K562 (cell line): ENCODE measurements at places on chromosomes 11 and 22.

- DNase-seq = no peak
Measured at GRCh38 chr22:33747576-33748180, 172.6 kb downstream of the LARGE1 start.

DNA sequence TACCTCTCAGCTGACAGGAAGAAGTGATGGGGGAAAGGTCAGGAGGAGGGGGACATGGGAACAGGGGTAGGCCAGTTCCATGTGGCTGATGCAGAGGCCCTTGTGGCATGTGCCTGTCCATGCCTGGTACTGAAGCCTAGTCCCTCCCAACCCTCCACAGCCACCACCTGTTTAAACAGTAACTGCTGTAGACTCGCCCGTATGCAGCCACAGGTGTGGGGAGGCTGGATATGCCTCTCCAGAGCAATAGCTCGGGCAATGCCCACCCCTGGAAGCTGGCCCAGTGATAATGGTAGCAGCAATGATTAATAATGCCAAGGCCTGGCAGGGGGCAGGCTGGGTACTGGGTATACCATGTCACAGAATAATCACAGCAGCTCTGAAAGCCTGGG lies 2.3 kb downstream of the SMTN start:
- no peak for DNase-seq

DNA sequence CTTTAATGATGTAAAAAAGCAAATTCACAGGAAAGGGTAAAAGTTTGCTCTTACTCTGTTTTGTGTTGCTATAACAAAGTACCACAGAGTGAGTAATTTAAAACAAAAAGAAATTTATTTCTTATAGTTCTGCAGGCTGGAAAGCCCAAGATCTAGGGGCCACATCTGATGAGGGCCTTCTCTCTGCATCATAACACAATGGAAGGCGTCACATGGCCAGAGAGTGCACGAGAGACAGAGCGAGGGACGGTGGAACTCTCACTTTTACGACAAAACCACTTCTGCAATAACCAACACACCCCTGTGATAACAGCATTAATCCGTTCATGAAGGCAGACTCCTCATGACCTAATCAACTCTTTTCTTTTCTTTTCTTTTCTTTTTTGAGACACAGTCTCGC lies 31.1 kb downstream of the CD6 start:
- DNase-seq = no peak

DNA sequence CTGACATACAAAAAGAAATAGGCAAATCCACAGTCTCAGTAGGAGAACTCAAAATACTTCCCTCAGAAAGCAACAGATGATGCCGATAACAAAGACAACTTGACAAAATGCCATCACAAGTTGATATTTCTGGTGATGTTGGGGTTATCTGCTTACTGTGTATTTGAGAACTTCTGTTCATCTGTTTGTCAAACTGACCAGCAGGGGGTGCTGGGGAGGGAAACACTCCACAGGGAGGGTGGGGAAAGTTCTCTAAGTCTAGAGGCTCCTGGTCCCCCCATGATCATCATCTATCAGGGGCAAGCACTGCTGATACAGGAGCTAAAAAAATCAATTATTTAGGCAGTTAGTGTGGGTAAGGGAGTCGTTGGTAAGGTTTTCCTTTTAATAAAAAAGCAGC lies 19.2 kb downstream of the GLYATL1 start:
- peak; percentile 55 for DNase-seq

- DNase-seq = no peak
Measured at GRCh38 chr11:29214833-29215232, 802.0 kb downstream of the KCNA4 start.

DNA sequence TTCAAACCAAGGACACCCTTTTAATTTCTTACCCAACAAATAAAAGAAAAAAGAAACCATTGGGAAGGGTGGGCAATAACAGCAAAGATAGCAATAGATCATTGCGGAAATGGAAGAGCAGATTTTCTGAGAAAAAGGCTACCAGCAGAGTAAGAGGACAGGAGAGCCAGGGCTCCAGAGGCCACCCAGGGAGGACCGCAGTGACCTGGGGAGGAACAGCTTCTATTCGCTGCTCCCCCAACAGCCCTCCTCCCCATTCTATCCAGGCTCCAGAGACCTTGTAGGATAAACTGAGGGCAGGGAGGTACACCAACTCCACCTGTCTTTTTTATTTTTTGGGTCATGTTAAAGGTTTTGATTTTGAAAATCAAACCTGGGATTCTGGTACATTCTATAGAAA lies 59.8 kb downstream of the SYN3 start:
- no peak for DNase-seq

DNA sequence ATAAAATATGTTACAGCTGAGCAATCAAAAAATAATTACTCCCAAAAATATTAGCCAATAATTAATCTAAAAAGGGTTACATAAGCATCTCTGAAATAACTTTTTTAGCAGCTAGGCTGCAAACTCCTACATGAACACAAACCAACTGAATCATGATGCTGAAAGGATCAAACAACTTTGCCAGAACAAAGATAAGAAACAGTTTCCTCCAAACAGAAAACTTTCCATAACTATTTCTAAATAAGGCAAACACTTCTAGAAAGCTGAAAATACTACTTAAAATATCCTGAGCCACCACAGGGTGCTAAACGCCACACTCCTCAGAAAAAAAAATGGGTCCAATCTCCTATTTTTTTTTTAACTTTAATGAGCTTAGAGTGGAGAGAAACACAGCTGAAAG lies 68.6 kb upstream of the ARHGAP32 start:
- no peak for DNase-seq

GRCh38 chr22:33219648-33220384 lies 161.6 kb upstream of the SYN3 start:
- no peak for DNase-seq

DNA sequence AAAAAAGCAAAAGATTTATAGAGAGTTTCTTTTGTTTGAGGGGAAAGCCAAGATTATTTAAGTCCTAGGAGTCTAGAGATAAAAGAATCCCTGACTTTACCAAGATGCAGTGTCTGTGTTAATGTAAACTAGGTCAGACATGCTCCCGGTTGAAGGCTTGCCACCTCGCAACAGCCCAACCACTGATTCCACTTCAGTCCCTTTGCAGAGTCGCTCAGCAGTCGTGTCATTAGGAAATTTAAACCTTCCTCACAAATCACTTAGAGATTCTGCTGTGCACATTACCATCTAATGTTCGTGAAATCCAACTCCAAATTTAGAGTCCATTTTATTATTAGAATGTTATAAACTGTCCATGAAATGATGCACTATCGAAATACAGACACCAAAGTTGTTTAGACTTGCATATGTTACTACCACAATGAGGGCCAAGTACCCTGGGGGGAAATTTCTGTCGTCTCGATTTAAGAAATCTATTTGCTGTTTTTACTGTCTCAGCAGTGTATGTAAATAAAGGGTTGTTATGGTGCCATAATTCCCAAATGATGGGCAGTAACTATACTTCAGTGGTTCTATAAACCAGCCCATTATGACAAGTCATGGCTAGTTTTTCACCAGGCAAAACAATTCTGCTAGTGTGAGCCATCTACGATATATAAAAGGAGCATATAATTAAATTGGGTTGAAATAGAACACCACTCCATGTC lies 101.4 kb upstream of the MTNR1B start:
- DNase-seq = no peak

- DNase-seq = no peak
Measured at GRCh38 chr11:16448123-16448717, 91.9 kb upstream of the SOX6 start.

DNA sequence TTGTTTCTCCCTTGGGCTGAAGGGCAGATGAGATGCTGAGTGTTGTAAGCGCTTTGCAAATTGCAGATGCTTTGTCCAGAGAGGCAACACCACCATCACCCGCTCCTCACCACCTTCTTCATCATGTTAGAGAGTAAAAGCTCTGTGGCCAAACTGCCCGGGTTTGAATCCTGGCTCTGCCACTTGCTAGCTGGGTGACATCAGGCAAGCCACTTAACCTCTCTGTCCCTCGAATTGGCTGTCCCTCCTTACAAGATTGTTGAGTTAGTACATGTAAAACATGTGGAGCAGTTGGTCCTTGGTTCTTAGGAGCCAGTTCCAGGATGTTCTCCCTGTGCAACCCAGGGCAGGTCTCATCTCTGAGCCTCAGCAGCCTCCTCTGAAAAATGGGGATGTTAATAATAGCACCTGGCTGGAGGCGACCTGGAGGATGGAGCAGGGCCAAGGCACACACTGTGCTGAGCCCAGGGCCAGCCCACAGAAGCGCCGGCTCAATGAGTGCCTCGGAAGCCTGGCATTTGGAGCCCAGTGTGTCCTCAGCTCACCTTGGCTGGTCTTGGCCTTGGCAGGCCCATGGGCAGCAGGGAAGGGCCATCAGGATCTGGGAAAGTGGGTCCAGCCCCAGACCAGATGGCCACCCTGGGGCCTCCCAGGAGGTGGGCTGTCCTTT lies 10.5 kb downstream of the C11orf86 start:
- DNase-seq = no peak

DNA sequence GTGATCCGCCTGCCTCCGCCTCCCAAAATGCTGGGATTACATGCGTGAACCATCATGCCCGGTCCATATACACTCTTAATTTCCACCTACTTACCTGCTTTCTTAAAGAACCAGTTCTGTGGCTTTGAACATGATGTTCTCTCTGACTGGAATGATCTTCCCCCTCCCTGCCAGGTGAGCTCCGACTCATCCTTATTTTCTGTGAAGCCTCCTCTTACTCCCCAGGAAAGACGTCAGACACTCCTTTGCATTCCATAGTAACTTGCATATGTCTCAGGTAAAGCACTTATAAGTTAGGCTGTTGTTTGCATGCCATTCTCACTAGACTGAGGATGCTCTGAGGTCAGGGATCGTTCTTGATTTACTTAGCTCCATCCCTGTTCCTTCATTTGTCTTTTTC lies 91.8 kb upstream of the RAB1B start:
- no peak for DNase-seq

DNA sequence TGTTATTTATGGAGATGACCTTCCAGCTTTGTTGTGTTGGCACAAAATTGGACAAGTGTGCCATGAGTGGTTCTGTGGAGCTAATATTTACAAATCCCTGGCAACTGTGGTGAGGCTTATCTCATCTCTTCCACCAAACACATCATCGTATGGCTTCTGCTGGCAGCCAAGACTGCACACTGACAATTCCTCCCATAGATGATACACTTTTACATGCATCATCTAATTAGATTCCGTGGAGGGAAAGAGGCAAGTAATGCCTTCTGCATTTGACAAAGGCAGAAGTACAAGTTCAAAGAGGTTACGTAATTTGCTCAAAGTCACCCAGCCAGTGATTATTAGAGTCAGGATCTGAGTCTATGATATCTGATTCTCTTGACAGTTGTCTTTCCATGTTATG lies 62.7 kb upstream of the KIRREL3 start:
- no peak for DNase-seq

GRCh38 chr11:97973352-97973857 lies 1047.3 kb upstream of the CNTN5 start:
- peak; percentile 90 for DNase-seq

DNA sequence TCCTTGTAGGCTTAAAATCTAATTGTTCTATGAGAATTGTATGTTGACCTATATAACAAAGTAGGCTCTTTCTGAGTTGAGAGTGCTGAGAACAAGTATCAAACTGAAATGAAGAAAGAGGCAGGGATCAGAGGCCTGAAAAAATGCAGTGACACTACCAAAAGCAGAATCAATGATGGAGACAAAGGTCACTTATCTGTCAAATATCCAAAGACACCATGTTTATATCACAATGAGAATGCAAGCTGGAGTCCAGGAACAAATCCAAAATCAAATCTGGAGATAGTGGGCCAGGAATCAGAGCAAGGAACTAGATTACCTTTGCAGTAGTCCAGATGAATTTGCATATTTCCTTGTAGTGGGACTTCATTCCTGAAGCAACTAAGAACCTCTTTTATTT lies 377.7 kb downstream of the DLG2 start:
- no peak for DNase-seq

GRCh38 chr11:20931029-20931428 lies 261.6 kb downstream of the NELL1 start:
- DNase-seq = no peak

DNA sequence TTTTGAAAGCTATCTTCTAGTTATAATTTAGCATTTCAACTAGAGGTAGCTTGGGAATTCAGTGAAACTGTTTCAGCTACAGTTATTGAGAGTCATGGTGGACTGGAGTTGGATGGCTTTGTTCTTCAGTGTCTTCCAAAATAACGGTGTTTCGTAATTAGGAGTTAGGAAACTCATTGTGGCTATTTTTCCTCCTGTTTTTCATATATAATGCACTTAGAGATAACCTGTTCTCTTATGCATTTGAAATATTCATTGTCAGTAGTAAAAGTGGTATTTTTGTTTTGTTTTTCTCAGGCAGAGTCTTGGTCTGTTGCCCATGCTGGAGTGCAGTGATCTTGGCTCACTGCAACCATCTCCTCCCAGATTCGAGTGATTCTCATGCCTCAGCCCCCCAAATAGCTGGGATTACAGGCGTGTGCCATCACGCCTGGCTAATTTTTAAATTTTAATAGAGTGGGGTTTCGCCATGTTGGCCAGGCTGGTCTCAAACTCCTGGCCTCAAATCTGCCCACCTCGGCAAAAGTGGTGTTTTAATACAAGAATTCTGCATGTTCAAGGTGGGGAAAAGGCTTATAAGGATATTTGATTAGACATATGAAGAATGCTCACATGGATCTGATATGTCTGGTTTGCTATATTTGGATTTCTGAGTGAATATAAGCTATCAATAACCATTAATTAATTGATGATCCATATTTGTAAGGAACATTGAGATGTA lies 12.7 kb downstream of the PDHX start:
- DNase-seq = no peak

DNA sequence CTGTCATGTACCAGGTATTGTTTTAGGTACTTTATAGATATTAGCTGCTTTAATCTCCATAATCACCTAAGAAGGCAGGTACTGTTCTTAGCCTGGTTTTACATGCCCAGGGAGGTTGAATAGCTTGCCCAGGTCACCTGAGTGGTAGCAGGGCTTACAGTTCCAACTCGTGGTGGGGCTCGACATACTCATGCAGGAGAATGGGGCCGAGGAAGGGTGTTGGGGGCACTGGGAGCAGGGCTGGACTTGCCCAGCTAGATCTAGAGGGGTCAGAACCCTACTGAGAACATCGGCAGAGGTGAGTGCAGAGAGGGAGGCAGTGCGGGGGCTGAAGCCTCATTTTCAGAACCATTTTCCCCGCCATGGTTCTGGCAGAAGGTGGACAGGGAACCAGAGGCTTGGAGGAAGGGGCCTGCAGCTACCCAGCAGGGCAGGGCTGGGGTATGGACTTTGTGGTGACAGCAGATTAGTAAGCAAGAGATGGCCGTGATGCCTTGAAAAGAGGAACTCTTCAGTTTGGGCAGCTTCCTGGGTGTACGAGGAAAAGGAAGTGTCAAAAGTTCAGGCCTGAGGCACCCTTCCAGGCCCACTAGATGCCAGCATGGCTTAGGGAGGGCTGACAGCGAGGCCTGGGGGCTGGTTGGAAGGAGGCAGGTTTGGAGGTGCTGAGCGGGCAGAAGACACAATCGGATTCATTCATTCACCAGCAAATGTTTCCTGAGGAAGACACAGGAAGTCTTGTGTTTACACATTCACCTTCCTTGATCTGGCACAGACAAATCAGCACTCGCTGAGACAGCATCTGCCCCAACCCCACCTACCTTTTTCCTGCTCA lies 54.7 kb upstream of the LYVE1 start:
- DNase-seq = no peak
